Fibroblast of the aortic adventitia (primary cell): ENCODE measurements at places on chromosomes 3 and 15. TPM values are rescaled to one million over a fixed set of nuclear protein-coding genes. Genes with fewer than 3 reads are reported as not detected.

Gene TRPC1
- total RNA-seq: 26.1 and 26.7 TPM in 2 replicates

Gene ERICH6
- total RNA-seq: 0.18 and 0.41 TPM in 2 replicates

Gene PLD1
- 10.1 and 23.1 TPM in 2 replicates for total RNA-seq

Gene PLAAT1
- 0.90 TPM in 1 of 2 replicates, not detected in the other for total RNA-seq

Gene GPR149
- not detected in 2 replicates for total RNA-seq

Gene ILDR1
- total RNA-seq: not detected in 2 replicates

Gene KIF15
- total RNA-seq: 0.98 and 17.1 TPM in 2 replicates

Gene SLC22A14
- not detected in 2 replicates for total RNA-seq

Gene FETUB
- total RNA-seq: not detected in 2 replicates

Gene FSIP1
- 1.4 and 4.2 TPM in 2 replicates for total RNA-seq

Gene PSTPIP1
- 0.18 TPM in 1 of 2 replicates, not detected in the other for total RNA-seq

Gene INO80
- 20.0 and 24.9 TPM in 2 replicates for total RNA-seq

Gene IP6K1
- total RNA-seq: 29.6 TPM in 2 replicates

Gene PLSCR4
- total RNA-seq: 28.3 and 46.3 TPM in 2 replicates

Gene MED12L
- total RNA-seq: 0.72 and 1.3 TPM in 2 replicates

Gene RPN1
- total RNA-seq: 147 and 341 TPM in 2 replicates

Gene ANKRD34C
- not detected in 2 replicates for total RNA-seq

Gene LRRC34
- total RNA-seq: 7.4 and 15.0 TPM in 2 replicates

Gene DHX30
- total RNA-seq: 39.2 and 51.5 TPM in 2 replicates
